ENCODE measurements at places on chromosomes 12 and 14.

- DNase-seq: peak; percentile 2
Observed at GRCh38 chr12:49838973-49839633, 3.8 kb downstream of the BCDIN3D start.

DNA sequence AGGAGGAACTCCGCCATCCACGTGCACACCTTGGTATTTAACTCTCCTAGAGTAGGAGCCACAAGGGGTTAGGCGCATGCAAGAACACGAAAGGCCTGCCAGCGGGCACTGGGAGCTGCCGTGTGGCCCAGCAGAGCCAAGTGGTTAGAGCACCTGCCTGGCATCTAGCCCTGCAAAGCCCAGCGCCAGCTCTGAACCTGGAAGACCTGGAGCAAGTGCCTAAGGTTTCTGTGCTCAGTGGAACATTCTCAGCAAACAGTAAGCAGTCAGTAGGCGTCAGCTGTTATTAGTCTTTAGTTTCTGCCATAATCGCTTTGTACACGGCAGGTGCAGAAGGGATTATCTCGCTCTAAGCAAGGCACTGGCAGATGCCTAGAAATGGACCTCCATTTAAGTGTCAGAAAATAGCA is 55.4 kb downstream of the SETD3 start:
- DNase-seq: no peak

- DNase-seq: no peak
Observed at GRCh38 chr14:42057111-42057510, 450.4 kb downstream of the LRFN5 start.

GRCh38 chr12:28582672-28583376 is 392.6 kb downstream of the CCDC91 start:
- DNase-seq: no peak

DNA sequence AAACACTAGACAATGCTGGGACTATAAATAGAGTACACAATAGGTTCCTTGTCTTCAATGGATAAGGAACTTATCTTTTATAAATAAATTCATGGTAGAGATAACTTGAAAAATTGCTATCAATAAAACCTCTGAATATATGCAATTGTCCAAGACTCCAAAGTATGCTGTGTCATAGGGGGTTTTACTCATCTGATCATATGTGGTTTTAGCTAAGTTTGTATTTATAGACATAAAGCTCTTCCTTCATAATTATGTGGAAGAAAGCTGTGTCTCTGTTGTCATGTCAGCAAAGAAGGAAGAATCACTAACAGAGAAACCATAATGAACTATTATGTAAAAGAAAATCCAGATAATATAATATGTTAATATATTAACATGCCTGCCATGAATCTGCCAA is 111.5 kb upstream of the ATXN7L3B start:
- DNase-seq: no peak

GRCh38 chr14:60304509-60304908 is 55.5 kb downstream of the PPM1A start:
- DNase-seq: no peak

All from NCI-H1930 (cell line).